Parietal lobe (tissue), 2 donors: ENCODE measurements at places on chromosomes 16 and 17. TPM values are rescaled to one million over a fixed set of nuclear protein-coding genes. Genes with fewer than 3 reads are reported as not detected.

The ZNF423 gene
- 12.5 TPM for total RNA-seq

The KRT36 gene
- not detected for total RNA-seq

The SCNN1B gene
- total RNA-seq: not detected

The PRR11 gene
- total RNA-seq: 2.8 TPM

The SCGB1C2 gene
- not detected for total RNA-seq

The KRTAP3-1 gene
- not detected for total RNA-seq

The UTS2R gene
- total RNA-seq: not detected

The TNFSF13 gene
- 0.94 TPM for total RNA-seq

The PRSS33 gene
- not detected for total RNA-seq

The PCGF2 gene
- 15.7 TPM for total RNA-seq

The SDR42E2 gene
- total RNA-seq: not detected

The TRPV3 gene
- total RNA-seq: 0.94 TPM

The RAB11FIP4 gene
- 66.0 TPM for total RNA-seq

The KRTAP4-16 gene
- not detected for total RNA-seq

The GALR2 gene
- total RNA-seq: not detected

The MFAP4 gene
- 1.3 TPM for total RNA-seq
